GM23248 (cell line): ENCODE measurements at places on chromosomes 6 and 20. TPM values are rescaled to one million over a fixed set of nuclear protein-coding genes. Genes with fewer than 3 reads are reported as not detected.

GRCh38 chr6:20211037-20211940 is 980 bp downstream of the MBOAT1 start:
- peaks cover 5% of the 10 kb centered on the region; the same call in 1 of the 2 replicates for H3K4me1 ChIP-seq
- no peaks in the 10 kb centered on the region for H3K27me3 ChIP-seq
- H3K36me3 ChIP-seq: no peaks in the 10 kb centered on the region
- peak; percentile 51 for DNase-seq
- no peak overlapping the region for H3K27ac ChIP-seq

DNA sequence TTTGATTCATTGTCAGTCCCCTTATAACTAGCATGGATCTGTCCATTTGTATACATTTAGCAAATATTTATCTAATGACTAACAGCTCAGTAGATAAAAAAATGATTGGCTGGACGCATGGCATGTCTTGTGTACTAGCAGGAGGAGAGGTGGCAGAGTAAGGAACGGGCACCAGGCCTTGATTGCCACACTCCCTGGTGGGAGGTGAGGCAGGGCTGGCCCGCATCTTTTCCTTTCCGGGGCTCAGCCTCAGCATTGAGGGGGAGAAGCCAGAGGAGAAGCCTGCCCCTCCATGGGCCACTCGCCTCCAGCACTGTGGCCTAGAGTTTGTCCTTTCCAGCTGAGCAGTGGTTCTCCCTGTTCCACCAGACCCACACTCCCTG is 84.9 kb upstream of the TMEM181 start:
- H3K36me3 ChIP-seq: no peaks in the 10 kb centered on the region; the same call in 1 of the 2 replicates
- no peak overlapping the region for H3K4me3 ChIP-seq
- DNase-seq: peak; percentile 42
- H3K27me3 ChIP-seq: no peaks in the 10 kb centered on the region
- H3K4me1 ChIP-seq: peaks cover 20% of the 10 kb centered on the region

- DNase-seq: peak; percentile 61
- H3K27me3 ChIP-seq: no peaks in the 10 kb centered on the region
- no peak overlapping the region for H3K4me3 ChIP-seq
- no peaks in the 10 kb centered on the region for H3K36me3 ChIP-seq
These were observed 67.6 kb downstream of the NUDT3 start for GRCh38 chr6:34324738-34325444.

DNA sequence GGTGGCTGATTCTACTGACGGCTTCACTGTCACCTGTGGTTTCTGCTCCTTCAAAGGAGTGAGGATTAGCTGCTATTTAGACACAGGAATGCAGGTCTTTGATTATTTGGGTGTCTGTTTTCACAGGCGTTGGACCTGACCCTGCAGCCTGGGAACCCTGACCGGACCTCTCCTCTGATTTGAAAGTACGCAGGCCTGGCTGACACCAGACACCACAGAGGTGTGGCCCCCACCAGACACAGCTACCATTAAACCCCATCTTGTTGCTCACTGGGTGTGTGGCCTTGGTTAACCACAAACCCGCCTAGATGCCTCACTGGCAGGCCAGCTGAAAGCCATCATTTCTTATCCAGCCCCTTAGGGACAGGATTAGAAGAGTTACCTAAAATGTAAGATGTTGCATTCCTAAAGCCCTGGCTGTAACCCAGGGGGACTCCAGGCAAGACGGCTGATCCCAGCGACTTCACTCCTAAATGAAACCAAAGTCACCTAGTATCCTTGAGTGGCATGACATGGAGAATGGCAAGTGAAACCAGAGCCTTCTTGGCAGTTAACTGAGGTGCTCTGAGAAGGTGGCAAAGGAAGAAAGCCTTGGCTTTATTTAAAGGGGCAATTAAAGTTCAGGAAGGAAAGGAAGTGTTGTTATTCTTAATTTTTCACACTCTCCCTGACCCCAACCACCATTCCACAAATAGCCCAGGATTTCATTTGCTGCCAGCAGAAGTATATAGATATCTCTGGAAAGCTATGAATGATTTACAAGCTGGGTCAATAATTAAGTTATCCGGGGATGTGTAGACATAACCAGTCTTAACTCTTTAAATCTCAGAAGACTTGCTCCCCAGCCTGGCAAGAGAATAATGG is 169.9 kb downstream of the QRSL1 start:
- H3K27ac ChIP-seq: no peak overlapping the region
- DNase-seq: peak; percentile 19
- peaks cover 19% of the 10 kb centered on the region for H3K27me3 ChIP-seq
- H3K36me3 ChIP-seq: no peaks in the 10 kb centered on the region
- H3K4me1 ChIP-seq: no peaks in the 10 kb centered on the region
- H3K4me3 ChIP-seq: no peak overlapping the region

- 0 out of 2 replicates have a peak, but pooled peaks cover 5% of the 10 kb centered on the region for H3K4me1 ChIP-seq
- H3K27ac ChIP-seq: no peak overlapping the region
- H3K4me3 ChIP-seq: no peak overlapping the region
- H3K27me3 ChIP-seq: peaks cover 78% of the 10 kb centered on the region
- no peak for DNase-seq
These were observed 5.4 kb upstream of the POU3F2 start for GRCh38 chr6:98828941-98829411.

Gene ARHGAP40
- total RNA-seq: not detected in 2 replicates
